ENCODE measurements at places on chromosomes 12 and 14.

- no peak for DNase-seq
Measured at GRCh38 chr12:53443955-53444354, 2.4 kb downstream of the PRR13 start.

DNA sequence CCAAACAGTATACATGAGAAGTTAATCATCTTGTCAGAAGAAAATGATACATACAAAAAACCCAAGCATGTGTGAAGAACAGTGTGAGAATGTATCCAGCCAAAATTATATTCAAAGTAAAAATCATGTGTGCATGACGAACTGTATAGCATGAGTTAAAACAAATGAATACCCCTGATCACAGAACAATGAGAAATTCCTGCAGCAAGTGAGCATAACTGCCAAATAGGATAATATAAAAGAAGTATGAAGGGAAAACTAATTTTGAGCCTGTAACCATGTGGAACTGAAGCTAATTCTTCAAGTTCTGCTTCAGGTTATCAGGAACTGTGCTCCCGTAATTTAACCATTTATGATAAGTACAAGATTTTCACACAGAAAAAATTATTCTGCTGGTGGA is 56.5 kb upstream of the AMN1 start:
- no peak for DNase-seq

GRCh38 chr12:47017901-47018475 is 61.4 kb upstream of the PCED1B start:
- DNase-seq = no peak

GRCh38 chr14:34181338-34181737 is 230.5 kb upstream of the EGLN3 start:
- DNase-seq = peak; percentile 11

GRCh38 chr14:53529519-53529918 is 376.4 kb upstream of the DDHD1 start:
- no peak for DNase-seq
